ENCODE measurements at places on chromosomes 1 and 21.

GRCh38 chr21:16742741-16743140 lies 770.1 kb upstream of the CXADR start:
- DNase-seq: no peak

- DNase-seq: no peak
Measured at GRCh38 chr1:170711682-170712081, 47.8 kb downstream of the PRRX1 start.

- peak; percentile 45 for DNase-seq
Measured at GRCh38 chr1:147541672-147542568, 619 bp downstream of the BCL9 start.

- no peak for DNase-seq
Measured at GRCh38 chr1:81660286-81660685, 140.4 kb upstream of the ADGRL2 start.

DNA sequence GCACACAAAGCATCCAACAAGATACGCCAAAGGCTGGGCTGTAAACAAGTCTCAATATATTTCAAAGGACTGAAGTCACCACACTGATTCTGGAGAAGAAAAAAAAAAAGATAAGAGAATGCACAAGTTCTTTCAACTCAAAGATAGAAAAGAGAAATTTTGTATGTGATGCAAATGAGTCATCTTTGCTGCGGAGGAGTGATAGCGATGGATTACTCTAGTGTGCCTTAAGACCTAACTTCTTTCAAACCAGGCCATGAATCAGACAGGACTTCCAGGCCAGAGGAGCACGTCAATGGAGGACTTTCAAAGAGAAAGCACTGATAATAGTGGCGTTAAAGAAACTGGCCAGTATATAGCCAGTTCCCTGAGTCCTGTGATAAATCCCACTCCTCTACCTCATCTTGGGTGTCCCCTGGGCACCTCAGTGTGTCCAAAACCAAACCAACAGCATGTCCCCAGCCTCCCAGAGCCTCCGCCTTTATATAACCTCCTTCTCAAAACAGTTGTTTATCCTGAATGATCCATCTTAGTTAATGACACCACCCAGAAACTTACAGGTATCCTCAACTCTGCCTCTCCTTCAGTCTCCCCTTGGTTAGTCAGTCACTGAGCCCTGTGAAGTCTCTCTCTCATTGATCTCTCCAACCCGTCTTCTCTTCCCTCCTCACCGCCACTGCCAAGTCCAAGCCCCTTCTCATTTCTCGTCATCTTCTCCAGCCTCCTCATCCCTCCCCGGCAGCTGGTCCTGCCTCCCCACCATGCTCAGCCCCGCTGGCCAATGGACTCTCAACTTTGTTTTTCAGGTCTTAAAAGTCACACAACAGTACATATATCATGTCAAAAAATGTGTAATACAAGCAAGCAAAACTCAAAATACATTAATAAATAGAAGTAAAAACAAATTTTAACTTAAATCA lies 47.2 kb upstream of the IFFO2 start:
- no peak for DNase-seq

DNA sequence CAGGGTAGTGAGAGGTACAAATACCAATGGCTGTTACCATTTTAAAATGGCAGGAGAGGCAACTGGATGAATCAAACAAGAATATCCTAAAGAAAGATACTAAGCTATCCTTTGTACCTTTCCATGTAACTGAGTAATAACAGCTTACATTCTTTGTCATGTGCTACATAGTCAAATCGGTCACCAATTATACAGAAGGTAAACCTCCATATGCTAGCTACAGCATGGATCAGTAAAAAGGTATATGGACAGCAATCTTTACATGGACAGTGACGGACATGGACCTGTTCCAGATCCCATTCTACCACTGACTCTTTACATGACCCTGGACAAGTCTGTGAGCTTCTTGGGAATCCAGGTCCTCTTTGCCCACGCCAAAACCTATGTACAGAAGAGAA lies 13.4 kb upstream of the MRPL9 start:
- no peak for DNase-seq

- DNase-seq: peak; percentile 78
Measured at GRCh38 chr21:8990326-8991087, 1530.9 kb upstream of the TPTE start.

DNA sequence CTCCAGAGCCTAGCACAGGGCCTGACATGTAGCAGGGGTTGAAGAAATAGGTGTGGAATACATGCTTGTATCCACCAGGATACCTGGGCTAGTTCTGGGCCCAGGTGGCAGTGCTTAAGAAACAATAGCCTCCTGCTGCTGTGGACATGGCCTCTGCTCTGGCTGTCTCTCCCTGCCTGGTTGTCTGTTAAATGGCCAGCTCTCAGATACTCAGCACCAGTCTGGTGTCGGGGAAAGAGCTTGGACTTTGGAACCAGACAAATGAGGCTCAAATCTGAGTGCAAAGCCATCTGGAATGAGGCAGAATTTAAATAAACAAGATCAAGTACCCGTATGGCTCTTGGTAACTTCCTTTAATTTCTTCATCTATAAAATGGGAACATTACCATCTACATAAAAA lies 31.5 kb downstream of the SESN2 start:
- no peak for DNase-seq

- no peak for DNase-seq
Measured at GRCh38 chr1:204994086-204994862, 48.7 kb upstream of the CNTN2 start.

DNA sequence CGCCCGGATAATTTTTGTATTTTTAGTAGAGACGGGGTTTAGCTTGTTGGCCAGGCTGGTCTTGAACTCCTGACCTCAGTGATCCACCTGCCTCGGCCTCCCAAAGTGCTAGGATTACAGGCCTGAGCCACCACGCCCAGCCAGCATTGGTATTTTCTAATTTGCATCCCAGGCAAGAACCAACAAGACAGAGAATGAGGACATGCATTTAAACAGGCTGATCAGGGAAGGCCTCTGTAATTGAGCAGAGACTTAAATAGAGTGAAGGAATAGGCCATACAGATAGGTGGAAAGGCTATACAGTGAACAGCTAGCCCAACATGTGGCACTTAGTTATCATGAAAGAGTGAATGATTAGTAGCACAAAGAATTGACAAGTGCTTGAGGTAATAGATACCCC lies 230.4 kb downstream of the SLC35F3 start:
- no peak for DNase-seq

GRCh38 chr1:10975567-10976326 lies 36.7 kb upstream of the TARDBP start:
- DNase-seq: peak; percentile 61

GRCh38 chr1:159699653-159700052 lies 14.7 kb downstream of the CRP start:
- DNase-seq: no peak

- DNase-seq: no peak
Measured at GRCh38 chr1:33944846-33945245, 81.0 kb downstream of the HMGB4 start.
